ENCODE measurements at places on chromosomes 16 and 17. TPM values are rescaled to one million over a fixed set of nuclear protein-coding genes. Genes with fewer than 3 reads are reported as not detected.

Gene CA4
- total RNA-seq = not detected

Gene UTS2R
- total RNA-seq = not detected

GRCh38 chr17:1773696-1774181, 11.9 kb downstream of the SERPINF1 start:
- DNase-seq = no peak

Gene SPN
- not detected for total RNA-seq

- DNase-seq = no peak
These were observed 8.0 kb downstream of the ENDOV start for GRCh38 chr17:80422981-80423380.

DNA sequence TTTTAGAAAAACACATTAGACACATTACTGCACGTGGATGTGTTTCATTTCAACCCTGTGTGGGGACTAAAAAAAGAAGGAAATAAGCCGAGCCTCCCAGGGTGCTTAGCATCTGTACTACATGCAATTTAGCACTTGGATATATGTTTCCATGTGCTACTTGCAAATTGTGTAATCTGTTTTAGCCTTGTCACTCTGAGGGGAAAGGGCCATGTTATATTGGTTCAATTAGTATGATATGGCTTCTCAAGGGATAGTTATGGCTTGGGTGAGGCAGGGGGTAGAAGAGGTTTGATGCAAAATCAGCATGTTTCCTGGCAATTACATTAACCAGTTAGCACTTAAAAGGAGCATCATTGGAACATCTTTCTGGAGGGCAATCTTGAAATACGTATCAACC, 353.5 kb upstream of the GOT2 start:
- DNase-seq = no peak

Measured in MCF 10A (cell line).